ENCODE measurements at places on chromosomes 5 and 9. TPM values are rescaled to one million over a fixed set of nuclear protein-coding genes. Genes with fewer than 3 reads are reported as not detected.

DNA sequence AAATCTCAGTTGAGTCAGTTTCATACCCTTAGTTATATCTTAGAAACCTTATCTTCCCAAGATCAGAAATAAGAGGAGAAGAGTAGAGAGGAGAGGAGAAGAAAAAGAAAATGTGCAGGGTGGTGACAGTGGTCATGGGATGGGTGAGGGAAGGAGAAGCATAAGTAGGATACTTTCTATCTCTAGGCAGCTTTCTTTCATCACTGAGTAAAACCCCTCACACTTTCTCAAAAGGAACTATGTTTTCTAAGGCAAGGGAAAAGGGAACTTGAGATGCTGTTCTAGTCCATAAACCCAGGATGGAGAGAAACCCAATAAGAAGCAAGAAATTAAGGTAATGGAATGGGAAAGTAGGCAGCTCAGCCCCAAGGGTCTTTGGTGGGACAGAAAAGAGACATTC is 225.3 kb downstream of the MCTP1 start:
- H3K4me1 ChIP-seq = no peaks in the 10 kb centered on the region
- no peaks in the 10 kb centered on the region for H3K36me3 ChIP-seq
- no peak overlapping the region for H3K27ac ChIP-seq
- no peak overlapping the region for H3K4me3 ChIP-seq
- peaks cover 6% of the 10 kb centered on the region for H3K27me3 ChIP-seq
- no peak for DNase-seq

The FAM153A gene
- not detected for total RNA-seq

The SMIM3 gene
- total RNA-seq = 45.4 TPM

The NEUROG1 gene
- total RNA-seq = not detected

- H3K4me3 ChIP-seq = no peak overlapping the region
- no peaks in the 10 kb centered on the region for H3K36me3 ChIP-seq
- no peak overlapping the region for H3K27ac ChIP-seq
- no peaks in the 10 kb centered on the region for H3K27me3 ChIP-seq
Observed at GRCh38 chr5:119582987-119583386, 46.4 kb upstream of the FAM170A start.

GRCh38 chr9:125066839-125067619 is 76.3 kb downstream of the SCAI start:
- no peak overlapping the region for H3K27ac ChIP-seq
- no peaks in the 10 kb centered on the region for H3K27me3 ChIP-seq
- DNase-seq = no peak
- no peak overlapping the region for H3K4me3 ChIP-seq

DNA sequence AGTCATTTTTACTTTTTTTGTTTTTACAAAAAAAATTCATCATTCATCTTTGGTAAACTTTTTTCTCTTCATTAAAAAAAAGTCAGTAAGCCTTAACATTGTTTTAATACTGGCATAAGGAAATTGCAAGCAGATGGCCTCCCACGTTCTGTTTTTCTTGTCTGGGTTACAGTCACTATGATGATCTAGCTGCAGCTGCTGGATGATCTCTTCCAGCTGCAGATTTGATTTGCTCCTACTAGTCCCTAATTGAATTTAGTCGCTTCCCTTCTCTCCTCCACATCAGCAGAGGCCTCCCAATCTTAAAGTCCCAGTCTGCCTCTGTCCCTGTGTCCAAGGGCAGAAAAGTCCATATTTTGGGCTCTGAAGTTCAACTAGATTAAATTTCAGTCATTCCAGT is 106.8 kb upstream of the PTGER4 start:
- H3K27me3 ChIP-seq = no peaks in the 10 kb centered on the region
- no peaks in the 10 kb centered on the region for H3K36me3 ChIP-seq
- H3K4me3 ChIP-seq = no peak overlapping the region
- H3K4me1 ChIP-seq = peaks cover 10% of the 10 kb centered on the region

DNA sequence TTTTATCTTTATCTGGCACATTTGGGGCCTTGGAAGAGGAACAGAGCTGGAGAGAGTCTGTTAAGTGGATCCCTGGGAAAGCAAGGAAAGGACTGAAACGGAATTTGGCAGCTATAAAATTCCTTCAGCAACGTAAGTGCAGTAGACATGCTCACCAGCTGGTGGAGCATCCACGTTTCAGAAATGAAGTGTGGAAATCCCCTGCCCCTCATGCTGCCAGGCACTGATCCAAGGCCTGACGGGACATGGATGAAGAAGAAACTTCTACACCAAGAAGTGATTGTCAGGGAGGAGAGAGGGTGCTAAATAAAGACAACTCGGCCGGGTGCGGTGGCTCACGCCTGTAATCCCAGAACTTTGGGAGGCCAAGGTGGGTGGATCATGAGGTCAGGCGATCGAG is 209.3 kb downstream of the ROR2 start:
- H3K27ac ChIP-seq = no peak overlapping the region

The ARHGEF28 gene
- 0.29 TPM for total RNA-seq

DNA sequence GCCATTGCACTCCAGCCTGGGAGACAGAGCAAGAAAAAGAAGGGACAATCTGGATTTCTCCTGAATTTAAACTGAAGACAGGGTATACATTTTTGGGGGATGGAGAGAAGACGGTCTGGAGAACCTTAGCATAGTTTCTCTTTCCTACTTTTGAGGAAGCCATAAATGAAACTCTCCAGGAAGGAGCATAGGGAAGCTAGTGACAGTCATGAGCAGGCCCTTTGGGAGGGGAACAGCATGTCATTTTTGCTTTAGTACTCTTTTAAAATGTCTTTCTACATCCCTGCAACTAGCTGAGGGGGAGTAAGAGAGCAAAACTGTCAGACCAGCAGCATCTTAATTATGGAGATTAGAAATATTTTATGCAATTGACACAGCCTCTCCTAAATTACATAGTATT is 8.2 kb upstream of the SLC44A1 start:
- no peak overlapping the region for H3K27ac ChIP-seq
- DNase-seq = no peak
- no peaks in the 10 kb centered on the region for H3K36me3 ChIP-seq
- H3K4me1 ChIP-seq = peaks cover 11% of the 10 kb centered on the region
- H3K4me3 ChIP-seq = no peak overlapping the region
- H3K27me3 ChIP-seq = no peaks in the 10 kb centered on the region

DNA sequence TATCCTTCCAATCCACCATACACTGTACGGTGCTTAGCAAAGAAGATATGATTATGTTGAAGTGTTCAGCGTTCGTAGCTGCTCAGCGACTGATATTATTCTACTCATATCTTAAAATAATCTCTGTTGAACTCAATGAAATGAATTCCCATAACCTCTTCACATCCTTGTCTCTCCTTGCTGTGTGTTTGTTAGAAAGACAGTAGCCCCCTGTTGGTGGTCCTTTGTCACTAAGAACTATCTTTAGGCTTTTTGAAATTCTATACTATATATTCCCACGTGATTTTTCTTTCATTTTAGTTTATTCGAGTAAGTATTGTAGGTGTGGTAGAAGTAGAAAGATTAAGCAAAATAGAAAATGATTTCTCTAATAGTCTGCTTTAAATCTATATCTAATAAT is 762.8 kb upstream of the WWC1 start:
- DNase-seq = no peak
- no peak overlapping the region for H3K4me3 ChIP-seq
- H3K27me3 ChIP-seq = no peaks in the 10 kb centered on the region
- no peaks in the 10 kb centered on the region for H3K36me3 ChIP-seq
- no peak overlapping the region for H3K27ac ChIP-seq

DNA sequence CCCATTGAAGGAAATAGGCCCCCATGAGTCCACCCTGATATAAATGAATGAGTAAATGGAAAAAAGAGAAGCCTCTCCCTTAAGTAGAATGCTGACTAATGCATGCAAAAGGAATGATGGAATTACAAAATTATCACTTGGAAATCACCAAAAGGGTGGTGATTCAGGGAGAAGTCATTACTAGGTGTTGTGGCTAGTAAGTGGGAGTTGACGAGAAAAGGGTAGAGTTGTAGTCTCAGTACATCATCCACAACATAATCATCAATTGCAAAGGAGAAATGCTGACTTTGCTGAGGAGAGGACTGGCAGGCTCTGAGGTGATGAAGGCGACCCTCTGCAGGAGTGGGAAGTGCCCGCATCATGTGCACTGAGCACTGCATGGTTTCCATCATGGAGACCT is 201.5 kb upstream of the S1PR3 start:
- H3K36me3 ChIP-seq = no peaks in the 10 kb centered on the region
- peaks cover 13% of the 10 kb centered on the region for H3K4me1 ChIP-seq
- H3K27ac ChIP-seq = no peak overlapping the region
- no peaks in the 10 kb centered on the region for H3K27me3 ChIP-seq
- H3K4me3 ChIP-seq = no peak overlapping the region

- H3K27ac ChIP-seq = no peak overlapping the region
- no peaks in the 10 kb centered on the region for H3K36me3 ChIP-seq
- no peaks in the 10 kb centered on the region for H3K27me3 ChIP-seq
Observed at GRCh38 chr9:90774071-90774470, 27.5 kb upstream of the SYK start.

DNA sequence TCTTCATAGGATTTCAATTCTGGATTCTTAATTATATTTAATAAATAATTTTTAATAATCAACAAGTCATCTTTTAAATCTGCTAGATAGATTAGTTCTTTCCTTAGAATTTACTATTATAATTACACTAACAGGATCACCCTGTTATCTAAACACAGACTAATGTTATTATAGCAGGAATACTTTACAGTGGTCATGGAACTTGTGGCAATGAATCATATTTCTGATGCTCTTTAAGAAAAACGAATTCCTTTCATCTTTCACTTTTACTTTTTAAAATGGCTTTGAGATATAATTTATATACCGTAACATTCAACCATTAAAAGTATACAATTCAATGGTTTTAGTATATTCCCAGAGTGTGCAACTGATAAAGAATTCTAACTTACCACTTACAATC is 29.7 kb upstream of the CDK5RAP2 start:
- H3K4me1 ChIP-seq = no peaks in the 10 kb centered on the region
- no peak for DNase-seq
- no peak overlapping the region for H3K4me3 ChIP-seq

All from mesothelial cell of epicardium (in vitro differentiated cells).